ENCODE measurements at places on chromosomes 4 and X.

DNA sequence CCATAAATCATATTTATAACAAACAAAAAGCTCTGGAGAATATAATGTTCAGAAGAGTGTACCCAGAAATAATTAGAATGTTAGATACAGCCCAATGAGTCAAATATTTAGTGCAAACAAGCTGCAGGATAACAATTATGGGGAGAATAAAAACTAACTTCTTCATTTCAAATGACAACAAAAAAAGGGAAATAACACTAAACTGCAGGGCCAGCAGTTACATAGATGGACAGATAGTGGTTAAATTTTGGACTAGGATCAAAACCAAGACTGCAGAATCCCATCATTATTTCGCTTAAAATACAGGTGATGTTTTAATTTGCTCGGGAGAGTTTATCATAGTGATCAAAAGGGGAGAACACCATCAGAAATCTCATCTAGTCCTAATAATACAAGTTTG is 617 bp upstream of the GPR34 start:
- DNase-seq = no peak

DNA sequence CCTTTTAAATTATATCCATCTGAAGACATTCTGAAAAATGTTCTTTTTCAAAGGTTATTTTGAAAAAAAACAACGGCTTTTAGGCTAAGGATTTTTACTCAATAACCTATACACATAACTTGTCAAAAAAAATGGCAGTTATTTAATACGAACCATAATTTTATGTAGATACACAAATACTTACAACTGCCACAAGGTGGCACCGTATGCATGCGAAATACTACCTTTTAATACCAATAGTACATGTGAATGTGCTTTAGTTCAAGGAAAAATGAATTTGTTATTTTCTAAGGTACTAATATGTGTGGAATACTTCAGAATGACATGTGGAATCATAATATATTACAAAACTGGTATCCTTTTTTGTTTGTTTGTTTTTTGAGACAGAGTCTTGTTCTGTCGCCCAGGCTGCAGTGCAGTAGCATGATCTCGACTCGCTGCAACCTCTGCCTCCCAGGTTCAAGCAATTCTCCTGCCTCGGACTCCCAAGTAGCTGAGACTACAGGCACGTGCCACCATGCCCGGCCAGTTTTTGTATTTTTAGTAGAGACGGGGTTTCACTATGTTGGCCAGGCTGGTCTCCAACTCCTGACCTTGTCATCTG is 4.6 kb upstream of the MAD2L1 start:
- DNase-seq = peak; percentile 73

DNA sequence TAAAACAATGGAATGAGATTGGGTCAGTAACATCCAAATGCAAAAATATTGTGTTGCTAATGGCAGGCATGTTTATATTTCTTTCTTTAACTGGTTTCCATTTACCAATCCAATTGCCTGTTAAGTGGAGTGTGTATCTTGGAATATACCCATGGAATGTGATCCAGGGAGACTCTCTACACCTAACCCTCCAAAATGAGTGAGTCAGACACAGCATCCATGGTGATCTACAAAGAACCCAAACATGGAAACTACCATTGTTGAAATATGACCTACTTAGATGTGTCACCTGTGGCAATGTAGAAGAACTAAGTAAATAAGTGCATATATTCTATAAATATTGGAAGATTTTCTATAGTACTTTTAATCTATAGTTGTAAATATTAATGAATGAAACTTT is 110.3 kb downstream of the AREG start:
- peak; percentile 26 for DNase-seq

- no peak for DNase-seq
These were observed 393.0 kb downstream of the PPP1R2C start for GRCh38 chrX:42384956-42385355.

DNA sequence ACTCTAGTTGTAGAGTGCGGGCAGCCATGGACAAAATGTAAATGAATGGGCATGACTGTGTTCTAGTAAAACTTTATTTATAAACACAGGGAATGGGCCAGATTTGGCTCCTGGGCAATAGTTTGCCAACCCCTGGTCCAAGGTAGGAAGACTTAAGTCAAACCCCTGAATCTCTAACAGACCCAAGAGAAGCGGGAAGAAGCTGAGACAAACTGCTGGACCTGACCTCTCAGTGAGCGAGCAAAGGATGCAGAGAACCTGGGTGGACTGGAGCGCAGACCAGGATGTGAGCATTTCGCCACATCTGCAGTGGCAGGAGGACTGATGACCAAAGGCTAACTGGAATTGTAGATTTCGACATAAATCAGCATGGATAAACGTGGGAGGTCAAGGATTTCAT is 201.6 kb downstream of the STIM2 start:
- DNase-seq = no peak

- DNase-seq = peak; percentile 94
These were observed 224.3 kb downstream of the DCLK2 start for GRCh38 chr4:150302553-150302952.

DNA sequence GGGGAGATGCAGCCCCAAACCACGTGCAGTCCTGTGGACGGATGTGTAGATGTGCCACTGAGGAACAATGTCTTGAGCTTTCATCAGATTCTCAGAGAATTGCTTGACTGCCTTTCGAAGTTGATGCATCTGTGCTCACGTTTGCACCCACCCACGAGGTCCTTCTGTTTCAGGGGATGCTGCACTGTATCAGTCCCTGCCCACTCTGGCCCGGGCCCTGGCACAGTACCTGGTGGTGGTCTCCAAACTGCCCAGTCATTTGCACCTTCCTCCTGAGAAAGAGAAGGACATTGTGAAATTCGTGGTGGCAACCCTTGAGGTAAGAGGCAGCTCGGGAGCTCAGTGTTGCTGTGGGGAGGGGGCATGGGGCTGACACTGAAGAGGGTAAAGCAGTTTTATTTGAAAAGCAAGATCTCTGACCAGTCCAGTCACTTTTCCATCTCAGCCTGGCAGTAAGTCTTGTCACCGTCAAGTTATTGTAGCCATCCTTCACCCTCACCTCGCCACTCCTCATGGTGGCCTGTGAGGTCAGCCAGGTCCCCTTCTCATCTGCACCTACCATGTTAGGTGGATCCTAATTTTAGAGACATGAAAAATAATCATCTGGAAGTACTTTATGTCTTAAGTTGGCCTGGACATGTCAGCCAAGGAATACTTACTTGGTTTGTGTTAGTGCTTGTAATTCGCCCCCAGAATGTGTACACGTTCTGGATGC is 36.4 kb upstream of the MSANTD1 start:
- no peak for DNase-seq

DNA sequence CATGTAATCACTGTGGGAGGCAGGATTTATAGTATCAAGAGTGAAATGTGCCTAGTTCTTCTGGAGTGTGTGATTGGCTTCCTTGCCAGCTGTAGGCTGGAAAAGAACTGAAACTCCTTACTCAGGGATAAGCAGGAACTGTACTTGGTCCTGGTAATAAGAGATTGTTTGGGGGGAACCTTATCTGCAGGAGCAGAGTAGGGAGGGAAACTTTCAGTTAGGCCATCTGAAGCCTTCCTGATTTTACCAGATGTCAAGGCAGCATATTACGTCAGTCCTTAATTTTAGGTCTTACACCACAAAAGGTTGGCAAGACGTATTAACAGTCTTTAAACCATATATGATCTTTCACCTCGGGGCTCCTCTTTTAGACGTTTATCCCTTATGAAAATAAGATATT is 231.5 kb upstream of the FMR1 start:
- DNase-seq = no peak

- peak; percentile 93 for DNase-seq
These were observed at the start of gene C4orf33 for GRCh38 chr4:129095811-129096454. Gene C4orf33 (plus strand): TSS chr4:129096152. CDS start chr4:129102611, 6,459 bp downstream.

GRCh38 chrX:129784371-129784770 is 4.6 kb downstream of the SASH3 start:
- no peak for DNase-seq

DNA sequence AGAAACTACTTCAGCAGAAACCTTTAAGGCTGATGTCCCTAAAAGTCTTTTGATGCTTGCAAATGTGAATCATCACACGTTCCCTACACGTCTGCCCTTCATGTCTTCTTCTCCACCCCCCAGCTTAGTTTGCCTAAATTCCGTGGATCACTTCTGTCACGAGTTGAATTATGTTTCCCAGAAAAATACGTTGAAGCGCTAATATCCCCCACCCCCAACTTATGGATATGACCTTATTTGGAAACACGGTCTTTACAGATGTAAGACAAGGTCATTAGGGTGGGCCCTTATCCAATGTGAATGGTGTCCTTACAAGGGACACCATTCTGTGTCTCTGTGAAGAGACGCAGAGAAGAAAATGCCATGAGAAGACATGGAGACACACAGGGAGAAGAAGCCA is 2.1 kb upstream of the ZNF518B start:
- no peak for DNase-seq

DNA sequence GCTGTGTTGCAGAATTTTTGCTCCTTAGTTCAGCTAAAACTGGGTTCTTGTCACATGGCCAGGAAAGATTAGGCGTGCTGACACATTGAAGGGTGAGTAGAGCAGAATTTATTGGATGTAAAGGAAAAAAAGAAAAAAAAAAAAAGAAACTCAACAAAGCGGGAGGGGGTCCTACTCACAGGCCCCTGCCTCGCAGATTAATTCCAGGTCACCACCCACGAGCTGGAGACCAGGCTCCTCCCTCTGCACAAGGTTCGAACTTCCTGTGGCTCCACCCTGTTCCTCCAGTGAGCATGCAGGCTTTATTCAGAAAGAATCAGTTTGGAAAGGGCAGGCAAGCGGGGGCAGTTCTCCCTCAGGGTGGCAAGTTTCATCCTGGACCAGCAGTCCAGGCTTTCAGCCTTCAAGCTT is 17.1 kb downstream of the MGST2 start:
- no peak for DNase-seq

DNA sequence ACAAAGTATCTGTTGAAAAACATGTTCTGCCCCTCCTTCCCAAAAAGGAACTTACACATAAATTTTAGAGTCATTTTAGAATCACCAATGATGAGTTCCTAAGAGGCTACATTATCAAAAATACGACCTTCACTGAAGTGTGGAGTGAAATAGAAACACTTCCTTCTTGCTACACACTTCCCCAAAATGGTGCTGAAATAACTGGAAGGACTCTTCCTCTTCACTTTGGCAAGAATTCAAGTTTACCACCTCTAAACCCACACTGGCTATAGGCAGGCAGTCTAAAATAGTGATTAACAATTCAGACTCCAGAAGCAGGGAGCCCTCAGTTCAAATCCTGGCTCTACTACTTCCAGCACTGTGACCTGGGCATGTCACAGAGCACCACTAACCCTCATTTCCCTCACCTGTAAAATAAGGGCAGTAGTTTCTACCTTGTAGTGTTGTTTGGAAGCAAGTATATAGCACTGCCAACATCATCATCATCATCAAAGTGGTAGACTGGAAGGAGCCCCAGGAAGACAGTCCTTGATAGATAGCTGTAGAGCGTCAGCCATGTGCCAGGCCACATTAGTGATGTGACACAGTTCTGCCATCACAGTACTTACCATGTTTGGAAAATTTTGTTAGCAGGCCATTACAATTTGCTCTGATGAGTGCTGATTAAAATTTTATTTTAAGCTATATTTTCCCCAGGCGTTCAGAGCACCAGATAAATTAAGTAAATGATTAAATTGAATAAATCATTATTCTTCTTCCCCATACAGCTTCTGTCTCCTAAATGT is 103.3 kb downstream of the PARM1 start:
- DNase-seq = no peak

- no peak for DNase-seq
These were observed 50.1 kb downstream of the ENPP6 start for GRCh38 chr4:184167576-184167975.

DNA sequence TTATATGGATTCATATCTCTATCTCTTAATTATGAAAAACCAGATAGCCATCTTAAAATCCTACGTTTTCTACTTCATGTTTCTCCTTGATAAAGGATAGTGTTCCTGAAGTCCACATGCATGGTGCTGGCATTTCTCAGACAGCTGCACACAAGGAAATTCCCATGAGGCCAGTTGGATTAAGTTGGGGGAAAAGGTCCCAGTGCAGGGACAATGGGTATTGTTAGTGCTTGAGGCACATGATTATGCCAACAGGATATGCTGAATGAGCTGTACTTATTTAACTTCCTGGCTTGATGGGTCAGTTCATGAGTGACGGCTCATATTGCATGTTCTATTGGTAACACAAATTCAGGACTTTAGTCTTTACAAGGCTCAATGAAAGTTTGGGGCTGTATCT is 913.9 kb upstream of the NDST4 start:
- no peak for DNase-seq

DNA sequence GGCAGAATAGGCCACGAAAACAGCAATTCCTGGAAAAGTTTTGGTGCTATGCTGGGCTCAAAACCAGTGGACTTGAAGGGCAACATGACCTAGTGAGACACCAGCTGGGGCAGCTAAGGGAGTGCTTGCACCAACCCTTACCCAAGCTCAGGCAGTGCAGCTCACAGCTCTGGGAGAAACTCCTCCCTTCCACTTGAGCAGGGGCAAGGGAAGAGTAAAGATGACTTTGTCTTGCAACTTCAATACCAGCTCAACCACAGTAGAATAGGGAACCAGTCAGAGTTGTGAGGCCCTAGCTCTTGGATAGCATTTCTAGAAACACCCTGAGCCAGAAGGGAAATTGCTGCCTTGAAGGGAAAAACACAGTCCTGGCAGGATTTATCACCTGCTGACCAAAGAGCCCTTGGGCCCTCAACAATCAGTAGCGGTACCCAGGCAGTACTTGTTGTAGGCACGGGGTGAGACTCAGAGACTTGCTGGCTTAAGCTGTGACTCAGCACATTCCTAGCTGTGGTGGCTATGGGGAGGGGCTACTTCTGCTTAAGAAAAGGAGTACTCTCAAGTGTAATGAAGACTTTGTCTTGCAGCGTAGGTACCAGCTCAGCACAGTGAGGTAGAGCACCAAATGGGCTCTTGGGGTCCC is 19.7 kb upstream of the ABCG2 start:
- peak; percentile 57 for DNase-seq

GRCh38 chr4:158020176-158020575 is 152.6 kb downstream of the GASK1B start:
- DNase-seq = peak; percentile 84

DNA sequence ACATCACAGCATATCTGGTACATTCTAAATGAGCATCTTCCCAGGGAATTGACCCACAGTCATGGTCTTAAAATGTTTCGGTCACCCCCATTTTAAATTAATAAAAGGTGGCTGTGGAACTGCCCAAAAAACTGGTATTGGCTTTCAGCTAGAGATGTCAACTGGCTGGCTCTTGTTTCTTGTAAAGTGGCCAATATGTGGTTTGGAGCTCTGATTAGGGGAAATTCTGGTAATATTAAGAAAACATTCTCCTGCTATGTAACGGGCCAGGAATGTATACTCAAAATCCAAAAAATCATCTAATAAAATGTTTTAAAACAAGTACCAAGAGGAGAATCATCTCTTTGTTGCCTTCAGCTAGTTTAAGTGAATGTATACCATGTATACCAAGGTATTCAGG is 62.0 kb upstream of the VCX2 start:
- DNase-seq = no peak

Data from GM23248 (cell line).